Effector CD8-positive, alpha-beta T cell (primary cell): ENCODE measurements at places on chromosomes 12 and 14.

- no peak for DNase-seq
Measured at GRCh38 chr12:128920468-128920867, 67.2 kb downstream of the GLT1D1 start.

- no peak for DNase-seq
Measured at GRCh38 chr14:23483236-23483854, 13.8 kb downstream of the NGDN start.

GRCh38 chr14:81382517-81383225 lies 17.5 kb downstream of the STON2 start:
- DNase-seq: no peak

DNA sequence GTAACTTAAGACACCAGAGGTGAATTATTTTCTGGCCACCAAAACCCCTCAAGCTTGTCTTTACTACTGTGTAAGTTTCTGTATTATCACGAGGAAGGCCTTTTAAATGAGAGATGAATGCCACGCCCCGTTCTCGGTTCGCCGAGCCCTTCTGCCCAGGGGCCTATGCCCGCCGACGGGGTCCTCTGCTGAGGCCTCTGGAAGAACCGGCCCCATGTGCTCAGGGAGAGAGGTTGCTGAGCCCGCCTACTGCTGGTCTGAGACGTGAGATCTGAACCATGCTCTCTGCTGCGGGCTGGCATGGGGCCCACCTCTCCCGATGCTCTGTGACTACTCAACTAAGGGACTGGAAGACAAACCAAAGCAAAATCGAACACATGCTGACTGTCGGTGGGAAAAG lies 21.0 kb downstream of the AMN start:
- no peak for DNase-seq

DNA sequence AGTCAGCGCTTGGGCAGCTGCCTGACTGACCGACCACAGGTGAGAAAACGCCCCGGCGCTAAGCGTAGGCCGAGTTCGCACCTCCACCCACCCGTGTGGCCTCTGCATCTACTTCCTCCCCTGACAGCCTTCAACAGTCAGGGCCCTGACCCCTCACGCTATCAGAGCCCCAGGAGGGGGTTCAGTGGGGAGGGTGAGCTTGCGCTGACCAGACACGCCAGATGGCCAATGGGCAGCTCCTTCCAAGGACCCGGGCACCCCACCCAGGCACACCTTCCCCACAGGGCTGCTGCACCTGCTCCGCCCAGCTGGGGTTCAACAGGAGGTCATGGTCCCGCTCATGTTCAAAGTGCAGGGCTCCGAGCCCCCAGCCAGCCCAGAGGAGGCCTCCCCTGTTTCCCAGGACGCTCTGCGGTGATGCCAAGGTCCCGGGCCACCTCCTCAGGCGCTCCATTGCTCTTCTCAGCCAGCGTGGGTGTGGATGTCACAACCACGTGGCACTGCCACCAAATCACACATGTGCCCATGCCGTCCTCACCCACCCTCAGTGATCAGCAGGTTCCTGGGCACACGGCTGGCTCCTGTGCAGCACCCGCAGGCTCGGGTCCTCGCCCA lies 48.7 kb upstream of the BCL11B start:
- no peak for DNase-seq

GRCh38 chr12:76964784-76965571 lies 86.2 kb upstream of the CSRP2 start:
- no peak for DNase-seq

- DNase-seq: peak; percentile 1
Measured at GRCh38 chr12:47361389-47362021, 281.7 kb upstream of the AMIGO2 start.

DNA sequence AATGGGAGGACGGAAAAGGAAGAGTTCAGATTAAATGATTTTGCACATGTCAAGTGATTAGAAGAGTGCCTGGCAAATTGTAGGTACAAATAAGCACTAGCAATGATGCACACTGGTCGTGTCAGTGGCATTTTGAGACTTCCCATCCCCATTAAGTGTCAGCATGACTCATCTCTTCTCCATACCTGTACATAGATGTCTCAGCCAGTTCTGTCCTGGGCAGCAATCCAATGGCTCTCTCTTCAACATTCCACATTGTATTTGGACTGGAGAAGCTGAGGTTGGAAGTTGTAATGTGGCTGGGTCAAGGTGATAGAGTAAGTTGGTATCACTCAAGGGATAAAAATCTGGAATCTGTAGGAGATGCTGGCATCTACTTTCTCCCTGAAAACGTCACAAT lies 742.7 kb downstream of the VRK1 start:
- no peak for DNase-seq

DNA sequence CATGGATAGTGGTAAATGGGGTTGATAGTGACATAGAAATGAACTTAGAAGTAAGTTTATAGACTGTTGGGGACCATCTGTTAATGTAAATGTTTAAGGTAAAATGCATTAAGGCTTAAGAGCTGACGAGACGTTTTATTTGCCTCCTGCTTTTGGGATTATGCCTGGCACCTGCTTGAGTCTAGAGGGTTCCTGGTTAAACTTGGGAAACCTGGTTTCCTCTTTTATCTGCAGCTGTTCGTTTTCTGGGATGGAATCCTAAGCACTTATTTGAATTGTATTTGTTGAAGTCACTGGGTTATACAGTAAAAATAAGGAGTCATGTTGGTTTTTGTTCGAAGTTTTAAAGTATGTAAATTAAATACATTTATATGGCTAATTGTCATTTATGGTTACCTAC lies 914.7 kb downstream of the NRXN3 start:
- no peak for DNase-seq

GRCh38 chr12:110020956-110021355 lies 21.7 kb downstream of the ANKRD13A start:
- DNase-seq: no peak

DNA sequence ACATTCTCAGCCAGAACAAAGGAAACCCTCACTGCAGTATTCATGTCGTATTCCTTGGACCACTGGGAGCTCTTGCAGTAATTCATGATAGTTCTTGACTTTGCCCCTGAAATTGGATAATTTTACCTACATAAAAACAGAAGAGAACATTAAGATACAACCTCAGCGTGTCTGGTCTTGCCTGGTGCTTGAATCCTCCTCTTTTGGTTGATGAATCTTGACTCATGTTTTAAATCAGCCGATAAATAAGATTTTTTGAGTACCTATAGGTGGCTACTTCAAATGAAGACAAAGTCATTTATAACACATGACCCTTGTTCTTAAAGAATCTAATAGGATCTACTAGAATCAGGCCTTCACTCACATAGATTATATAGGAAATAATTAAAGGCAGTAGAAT lies 221.0 kb downstream of the PTPRO start:
- DNase-seq: no peak

DNA sequence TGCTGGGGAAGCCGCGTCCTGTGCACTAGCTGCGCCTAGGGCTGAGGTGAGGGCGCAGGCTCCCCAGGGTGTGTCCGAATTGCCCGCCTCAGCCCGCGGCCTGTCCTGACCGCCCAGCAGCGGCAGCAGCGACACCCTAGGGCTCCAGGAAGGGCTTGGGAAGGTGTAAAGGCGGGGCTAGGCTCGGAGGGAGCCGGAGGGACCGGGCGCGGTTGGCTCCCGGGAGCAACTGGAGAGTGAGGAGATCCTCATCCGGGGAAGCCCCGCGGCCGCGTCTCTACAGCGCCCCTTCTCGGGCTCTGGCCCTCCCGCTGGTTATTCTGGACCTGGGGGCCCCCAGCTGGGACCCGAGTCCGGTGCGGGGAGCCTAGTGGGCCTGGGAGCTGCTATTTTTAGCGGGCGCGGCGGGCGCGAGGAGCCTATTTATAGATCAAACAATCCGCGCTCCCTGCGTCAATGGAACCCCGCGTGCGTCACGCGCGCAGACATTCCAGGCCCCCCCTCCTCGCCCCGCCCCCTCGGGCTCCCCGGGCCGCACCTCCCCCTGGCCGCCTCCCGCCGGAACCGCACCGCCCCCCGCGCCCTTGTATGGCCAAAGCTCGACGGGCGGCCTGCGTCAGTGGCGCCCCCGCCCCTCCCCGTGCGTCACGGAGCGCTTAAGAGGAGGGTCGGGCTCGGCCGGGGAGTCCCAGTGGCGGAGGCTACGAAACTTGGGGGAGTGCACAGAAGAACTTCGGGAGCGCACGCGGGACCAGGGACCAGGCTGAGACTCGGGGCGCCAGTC lies at the start of gene NR4A1:
TSS of gene NR4A1 (plus strand) at position 685 of the 784 bp plus-strand sequence. CDS start 2,887 bp downstream, outside the sequence.
- DNase-seq: peak; percentile 99

DNA sequence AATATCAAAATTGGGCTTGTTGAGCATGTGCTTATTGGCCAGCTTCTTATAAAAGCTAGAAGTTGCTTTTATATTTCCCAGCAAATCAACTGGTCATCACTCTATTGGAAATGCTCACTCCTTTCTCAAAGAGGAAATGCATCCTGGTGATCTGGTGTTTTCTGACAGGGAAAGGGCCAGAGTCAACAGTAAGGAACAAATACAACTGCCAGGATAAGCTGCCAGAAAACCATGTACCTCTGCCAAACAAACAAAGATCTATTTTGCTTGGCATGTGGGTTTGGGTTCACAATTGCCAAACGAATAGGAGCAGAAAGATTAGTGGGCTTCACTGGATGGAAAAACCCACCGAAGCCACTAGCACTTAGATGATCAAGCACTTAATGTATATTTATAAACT lies 126.9 kb upstream of the PDZRN4 start:
- no peak for DNase-seq

DNA sequence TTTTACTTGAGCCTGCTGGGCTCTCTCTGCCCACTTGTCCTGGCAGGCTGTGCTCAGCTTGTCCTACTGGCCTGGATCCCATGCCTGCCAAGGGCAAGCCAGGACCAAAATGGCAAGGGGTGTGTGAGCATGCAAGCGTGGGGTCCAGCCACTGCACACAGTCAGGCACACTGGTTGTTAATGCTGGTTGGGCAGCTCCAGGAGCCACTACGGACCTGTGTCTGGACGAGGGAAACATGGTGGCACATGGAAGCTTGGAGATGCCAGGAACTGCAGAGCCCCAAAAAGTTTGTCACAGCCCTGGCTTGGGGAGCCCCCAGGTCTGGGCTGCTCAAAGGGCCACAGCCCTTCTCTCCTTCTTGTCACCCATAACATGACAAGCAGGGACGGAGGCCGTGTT lies 83.8 kb downstream of the ACSS3 start:
- no peak for DNase-seq

- DNase-seq: no peak
Measured at GRCh38 chr14:76331328-76332011, 44.5 kb upstream of the ESRRB start.

GRCh38 chr12:27548301-27549199 lies 24.5 kb downstream of the PPFIBP1 start:
- DNase-seq: no peak

GRCh38 chr12:116642683-116643082 lies 83.5 kb downstream of the MAP1LC3B2 start:
- DNase-seq: no peak

- DNase-seq: no peak
Measured at GRCh38 chr12:122969676-122970075, 3.4 kb upstream of the ABCB9 start.

GRCh38 chr14:48546996-48547395 lies 871.6 kb upstream of the MDGA2 start:
- DNase-seq: no peak

- no peak for DNase-seq
Measured at GRCh38 chr12:57258977-57259970, 8.3 kb upstream of the STAC3 start.

- DNase-seq: no peak
Measured at GRCh38 chr12:109385339-109386058, 37.8 kb downstream of the MYO1H start.

- no peak for DNase-seq
Measured at GRCh38 chr14:71651228-71651627, 281.0 kb upstream of the RGS6 start.

DNA sequence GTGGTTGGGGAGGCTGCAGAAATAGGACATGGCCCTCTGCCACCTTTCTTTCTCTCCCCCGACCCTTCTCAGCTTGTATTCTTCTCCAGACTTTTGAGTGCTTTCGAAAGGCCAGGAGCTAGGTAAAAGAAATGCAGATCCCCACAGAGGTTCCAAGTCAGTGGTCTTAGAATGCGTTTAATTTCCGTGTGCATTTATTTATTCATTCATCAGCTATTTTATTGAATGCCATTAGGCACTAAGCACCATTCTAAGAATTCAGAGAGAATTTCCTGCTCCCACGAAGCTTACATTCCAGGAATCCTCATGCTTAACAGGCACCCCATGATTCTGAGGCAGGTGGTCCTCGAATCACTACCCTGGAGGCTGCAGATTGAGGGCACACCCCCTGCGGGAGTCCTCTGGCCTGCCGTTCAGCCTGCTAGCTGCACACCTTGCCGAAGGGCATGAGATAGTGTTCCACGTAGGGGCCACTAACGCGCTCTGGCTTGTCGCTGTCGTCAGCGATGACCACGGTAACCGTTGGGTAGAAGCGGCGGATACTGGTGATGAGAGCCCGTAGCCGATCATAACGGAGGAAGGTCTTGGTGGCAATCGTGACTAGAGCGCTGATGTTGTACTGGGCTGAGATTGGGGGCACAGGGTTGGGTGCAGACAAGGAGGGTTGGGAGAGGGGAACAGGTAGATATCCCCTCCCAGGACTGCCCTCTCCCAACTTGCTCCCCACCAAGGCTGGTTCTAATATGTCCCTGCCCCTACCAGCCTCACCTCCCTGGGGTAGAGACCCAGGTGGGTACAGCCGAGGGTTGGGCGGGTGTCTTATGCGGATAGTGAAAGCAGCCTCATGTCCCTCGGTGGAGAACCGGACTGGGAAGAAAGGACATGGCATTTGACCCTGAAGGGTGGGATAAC lies 4.5 kb downstream of the B4GALNT1 start:
- no peak for DNase-seq

DNA sequence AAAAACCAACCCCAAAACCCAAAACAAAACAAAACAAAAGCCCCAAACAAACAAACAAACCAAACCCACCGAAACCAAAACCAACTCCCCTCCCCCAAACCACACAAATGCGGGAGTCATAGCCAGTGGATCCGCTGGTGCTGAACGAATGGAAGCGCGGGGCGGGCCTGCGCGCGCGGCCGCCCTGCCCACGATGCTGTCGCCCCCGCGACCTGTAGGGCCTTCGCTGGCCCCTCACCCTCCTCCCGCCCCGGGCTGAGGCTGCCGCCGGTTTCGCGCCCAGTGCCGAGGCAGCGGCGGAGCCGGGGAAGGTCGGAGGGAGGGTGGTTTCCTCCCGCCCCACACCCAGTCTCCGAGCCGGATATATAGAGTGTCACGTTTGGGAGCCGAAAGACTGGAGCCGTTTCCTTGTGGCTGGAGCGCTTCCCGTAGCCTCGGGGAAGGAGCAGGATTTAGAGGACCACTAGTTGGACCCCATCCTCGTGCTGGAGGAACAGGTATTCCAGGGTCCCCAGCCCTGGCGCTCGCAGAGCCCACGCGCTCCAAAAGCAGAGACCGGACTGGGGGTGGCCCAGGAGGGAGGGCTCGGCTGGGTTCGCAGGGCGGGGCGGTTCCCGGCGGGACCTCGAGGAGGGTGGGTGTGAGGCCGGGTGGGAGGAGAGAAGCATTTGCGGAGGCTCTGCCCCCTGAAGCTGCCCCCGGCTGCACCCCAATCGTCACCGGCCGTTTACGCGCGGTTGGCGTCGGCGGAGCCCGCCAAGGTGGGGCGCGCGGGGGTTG lies at the start of gene FAR2:
TSS of gene FAR2 (plus strand) at position 368 of the 780 bp plus-strand sequence. CDS start 121,172 bp downstream, outside the sequence.
- DNase-seq: no peak

GRCh38 chr14:82642425-82642824 lies 1108.8 kb upstream of the SEL1L start:
- DNase-seq: no peak

- DNase-seq: no peak
Measured at GRCh38 chr12:27517961-27518665, 5.9 kb upstream of the PPFIBP1 start.

GRCh38 chr14:64855721-64856528 lies 23.8 kb downstream of the SPTB start:
- DNase-seq: no peak
